ENCODE measurements at places on chromosomes 2 and 18.

DNA sequence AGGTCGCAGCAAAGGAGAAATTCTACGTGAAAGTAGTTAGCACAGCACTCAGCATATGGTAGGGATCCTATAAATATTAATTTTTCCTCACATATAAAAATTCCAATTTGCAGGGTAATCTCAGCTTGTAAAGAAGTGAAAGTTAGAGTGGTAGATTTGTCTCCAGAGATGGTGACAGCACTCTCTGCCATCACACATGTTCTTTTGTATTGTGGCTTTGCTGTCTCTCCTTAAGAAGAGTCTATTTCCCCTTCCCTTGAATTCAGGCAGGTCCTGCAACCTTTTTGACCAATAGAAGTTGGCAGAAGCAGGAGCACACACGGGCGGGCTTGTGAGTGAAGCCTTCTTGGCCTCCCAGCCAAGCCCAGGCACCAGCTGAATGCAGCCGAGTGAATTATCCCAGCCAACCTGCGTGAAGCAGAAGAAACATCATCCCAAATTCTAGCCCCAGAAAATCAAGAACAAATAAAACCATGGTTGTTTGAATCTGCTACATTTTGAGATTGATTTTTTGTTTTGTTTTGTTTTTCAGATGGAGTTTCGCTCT is 107.8 kb upstream of the COPS8 start:
- no peak for DNase-seq

DNA sequence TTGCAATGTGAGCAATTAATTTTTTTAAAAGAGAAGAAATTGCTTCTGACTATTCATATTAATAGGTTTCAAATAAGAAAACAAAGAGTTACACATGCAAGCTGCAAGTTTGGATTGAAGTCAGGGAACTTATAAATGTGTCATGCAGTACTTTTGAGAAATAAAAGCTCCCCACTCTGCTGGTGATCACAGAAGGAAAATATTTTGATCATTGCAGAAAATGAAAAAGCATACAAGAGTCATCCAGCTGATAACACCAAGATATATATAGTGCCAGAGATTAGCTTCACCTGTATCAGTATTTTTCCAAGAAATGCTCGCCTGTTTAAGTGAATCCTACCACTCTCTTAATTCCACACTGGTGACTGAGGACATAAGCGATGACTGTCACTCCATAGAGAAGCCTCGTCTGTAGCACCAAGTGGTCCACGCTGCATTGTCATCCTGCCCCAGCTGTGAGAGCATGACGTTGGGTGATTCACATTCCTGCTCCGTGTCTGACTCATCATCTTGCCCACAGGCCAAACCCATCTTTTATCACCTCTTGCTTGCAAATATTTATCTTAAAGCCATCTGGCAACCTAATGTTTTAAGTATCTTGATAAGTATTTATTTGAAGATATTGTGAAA is 178.0 kb downstream of the ASXL3 start:
- DNase-seq = no peak

DNA sequence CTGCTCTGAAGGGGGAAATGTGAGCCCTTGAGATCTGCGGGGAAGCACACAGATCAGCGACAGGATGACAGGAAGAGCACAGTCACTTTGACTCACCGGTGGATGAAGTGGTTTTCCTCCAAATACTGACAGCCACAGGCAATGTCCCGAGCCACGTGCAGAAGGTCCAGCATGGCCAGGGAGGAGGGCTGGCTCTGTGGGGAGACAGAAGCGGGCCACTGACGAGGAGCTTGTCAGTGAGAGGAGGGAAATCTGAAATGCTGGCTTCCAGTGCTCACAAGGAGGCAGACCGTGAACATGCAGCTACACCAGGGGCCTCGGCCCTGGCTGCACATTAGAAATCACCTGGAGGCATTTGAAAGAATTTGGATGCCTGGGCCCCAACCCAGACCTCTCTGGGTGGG is 98.7 kb downstream of the CLIP4 start:
- DNase-seq = no peak

DNA sequence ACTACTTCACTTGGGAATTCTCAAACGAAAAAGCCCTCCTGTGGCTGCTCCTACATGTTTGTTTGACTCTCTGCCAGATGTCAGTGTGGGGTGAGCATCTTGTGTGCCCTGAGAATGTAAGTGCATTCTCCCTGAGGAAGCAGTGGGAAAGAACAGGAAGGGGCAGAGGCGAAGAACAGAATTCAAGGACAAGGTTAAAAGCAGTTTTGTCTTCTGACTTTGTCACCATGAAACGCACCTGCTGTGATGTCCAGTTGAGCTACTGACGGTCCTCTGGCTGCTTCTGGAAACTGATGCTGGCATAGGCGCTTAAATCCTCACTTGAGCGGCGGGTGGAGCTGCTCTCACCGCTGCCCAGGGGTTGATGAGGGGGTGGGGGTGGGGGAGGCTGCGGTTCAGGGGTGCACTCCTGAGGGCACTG is 4.9 kb downstream of the IRS1 start:
- no peak for DNase-seq

GRCh38 chr2:172311921-172312345 is 115.5 kb upstream of the ITGA6 start:
- no peak for DNase-seq

DNA sequence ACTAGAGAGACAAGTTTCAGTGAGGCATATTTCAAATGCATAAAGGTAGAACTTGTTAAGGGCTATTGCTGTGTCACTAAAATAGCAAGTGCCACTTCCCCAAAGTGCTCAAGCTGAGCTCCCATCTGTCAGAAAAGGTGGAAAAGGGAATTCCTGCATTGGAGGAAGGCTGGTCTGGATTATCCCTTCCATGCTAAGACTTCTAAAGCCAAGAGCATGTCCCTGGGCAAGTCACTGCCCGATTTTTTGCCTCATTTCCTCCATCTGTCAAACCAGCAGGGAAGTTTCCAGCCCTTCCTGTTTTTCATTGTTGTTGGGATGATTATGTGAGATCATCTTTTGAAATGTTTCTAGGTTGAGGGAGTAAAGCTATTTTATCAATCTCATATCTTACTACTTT is 175.5 kb downstream of the SETBP1 start:
- DNase-seq = no peak

DNA sequence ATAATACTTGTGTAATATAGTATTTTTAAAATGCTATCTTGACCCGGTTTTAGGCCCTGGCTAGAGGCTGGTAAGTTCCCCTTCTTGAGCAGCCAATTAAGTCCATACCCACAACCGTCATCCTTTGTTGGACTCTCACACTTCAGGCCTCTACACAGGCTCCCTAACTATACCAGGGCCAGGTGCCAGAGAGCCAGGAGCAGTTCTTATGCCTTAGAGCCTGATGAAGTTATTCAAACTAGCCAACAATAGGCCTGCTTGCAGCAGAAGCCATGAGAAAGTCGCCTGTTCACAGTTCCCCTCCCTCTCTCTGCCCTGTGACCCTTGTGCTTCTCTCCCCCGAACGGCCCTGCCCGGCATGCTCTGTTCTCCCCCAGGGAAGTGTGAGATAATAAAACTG is 454.2 kb upstream of the KLHL29 start:
- DNase-seq = no peak

GRCh38 chr2:48235076-48235475 is 294.9 kb upstream of the STON1 start:
- DNase-seq = no peak

GRCh38 chr2:232438951-232439757 is 16.8 kb upstream of the ALPI start:
- DNase-seq = peak; percentile 17

DNA sequence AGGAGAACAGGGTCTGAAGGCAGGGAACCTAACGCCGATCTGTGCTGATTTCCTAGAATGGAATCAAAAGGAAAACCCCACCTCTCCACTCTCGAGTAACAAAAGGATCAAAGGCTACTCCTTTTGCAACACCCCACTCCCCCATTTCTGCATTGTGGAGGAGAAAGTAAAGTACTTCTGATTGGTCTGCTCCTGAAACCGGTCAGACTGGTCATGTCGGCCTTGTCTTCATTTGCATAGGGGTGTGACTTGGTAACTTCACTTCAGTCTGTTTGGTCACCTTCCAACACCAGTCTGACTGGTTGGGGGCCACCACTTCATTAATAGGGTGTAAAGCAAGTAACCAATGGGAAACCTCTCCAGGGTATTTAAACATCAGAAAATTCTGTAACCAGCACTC is 771.9 kb downstream of the ERBB4 start:
- DNase-seq = no peak

DNA sequence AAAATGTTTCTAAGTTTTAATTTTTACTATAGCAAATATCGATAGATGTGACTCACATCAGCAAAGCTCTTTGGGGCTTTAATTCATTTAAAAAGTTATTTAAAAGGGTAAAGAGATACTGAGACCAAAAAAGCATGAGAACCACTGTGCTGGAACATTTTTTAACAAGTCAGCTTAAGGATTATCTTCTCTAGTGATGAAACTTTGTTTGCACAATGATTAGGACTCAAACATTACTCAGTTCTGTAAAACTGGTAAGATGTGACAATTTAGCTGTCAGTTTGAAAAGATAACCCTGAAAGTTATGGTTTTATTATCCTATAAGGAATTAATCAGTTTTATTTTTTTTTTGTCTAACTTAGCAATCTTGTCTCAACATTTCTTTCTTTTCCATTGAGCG is 301.4 kb downstream of the TSN start:
- no peak for DNase-seq

DNA sequence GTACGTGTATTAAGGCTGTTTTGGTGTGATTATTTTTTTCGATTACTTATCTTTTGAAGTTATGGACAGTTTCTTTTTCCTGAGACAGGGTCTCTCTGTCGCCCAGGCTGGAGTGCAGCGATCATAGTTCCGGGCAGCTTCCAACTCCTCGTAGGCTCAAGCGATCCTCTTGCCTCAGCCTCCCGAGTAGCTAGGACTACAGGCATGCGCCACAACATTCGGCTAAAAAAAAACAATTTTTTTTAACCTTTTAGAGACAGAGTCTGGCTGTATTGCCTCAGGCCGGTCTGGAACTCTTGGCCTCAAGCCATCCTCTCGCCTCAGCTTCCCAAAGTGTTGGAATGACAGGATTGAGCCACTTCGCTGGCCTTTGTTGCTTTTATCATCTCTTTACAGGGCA is 945 bp downstream of the HAT1 start:
- no peak for DNase-seq

DNA sequence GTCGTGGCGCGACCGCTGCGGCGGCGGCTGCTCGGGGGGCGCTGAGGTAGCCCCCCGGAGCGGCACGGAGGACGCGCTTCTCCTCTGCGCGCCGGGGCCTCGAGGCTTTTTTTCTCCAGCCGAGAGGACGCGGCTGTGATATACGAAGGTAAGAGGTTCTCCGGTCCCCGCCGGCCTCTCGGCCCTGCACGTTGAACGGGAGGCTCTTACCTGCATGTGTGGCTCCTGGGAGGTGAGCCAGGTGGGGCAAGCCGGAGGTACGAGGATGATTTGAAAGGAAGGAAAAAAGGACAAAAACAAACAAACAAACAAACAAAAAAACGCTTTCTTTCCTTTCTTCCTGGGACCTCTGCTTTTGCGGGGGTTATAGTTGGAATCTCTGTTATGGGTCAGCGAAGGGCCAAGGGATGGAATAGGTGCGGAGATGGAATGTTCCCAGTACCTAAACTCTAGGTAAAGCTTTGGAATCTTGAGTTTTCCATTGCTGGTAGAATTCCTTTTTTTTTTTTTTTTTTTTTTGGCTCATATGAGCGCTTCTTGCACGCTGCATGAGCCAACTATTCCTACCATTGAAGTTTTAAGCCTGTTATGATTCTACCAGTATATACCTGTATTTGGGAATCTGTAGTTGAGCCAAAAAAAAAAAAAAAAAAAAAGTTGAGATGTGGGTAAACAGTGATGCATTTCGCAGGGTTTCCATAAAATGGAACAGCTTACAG is 674 bp downstream of the PTPN4 start:
- no peak for DNase-seq

DNA sequence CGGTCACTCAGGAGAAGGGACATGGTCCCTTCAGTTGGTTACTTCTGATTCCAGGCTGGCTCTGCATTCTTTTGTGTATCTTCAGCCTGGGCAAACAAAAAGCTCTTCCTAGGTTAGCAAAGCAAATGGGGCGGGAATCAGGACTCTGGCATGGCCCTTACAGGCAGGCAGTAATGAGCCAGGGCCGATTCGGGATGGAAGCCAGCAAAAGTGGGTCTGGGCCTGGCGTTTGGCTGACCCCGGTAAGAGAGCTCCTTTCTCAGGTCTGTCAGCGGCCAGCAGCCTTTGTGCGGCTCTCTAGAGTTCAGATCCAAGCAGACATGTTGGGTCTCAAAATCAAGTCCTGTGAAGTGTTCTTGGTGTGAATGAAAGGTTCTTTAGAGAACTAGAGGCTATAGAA is 81.5 kb upstream of the EML6 start:
- DNase-seq = no peak

DNA sequence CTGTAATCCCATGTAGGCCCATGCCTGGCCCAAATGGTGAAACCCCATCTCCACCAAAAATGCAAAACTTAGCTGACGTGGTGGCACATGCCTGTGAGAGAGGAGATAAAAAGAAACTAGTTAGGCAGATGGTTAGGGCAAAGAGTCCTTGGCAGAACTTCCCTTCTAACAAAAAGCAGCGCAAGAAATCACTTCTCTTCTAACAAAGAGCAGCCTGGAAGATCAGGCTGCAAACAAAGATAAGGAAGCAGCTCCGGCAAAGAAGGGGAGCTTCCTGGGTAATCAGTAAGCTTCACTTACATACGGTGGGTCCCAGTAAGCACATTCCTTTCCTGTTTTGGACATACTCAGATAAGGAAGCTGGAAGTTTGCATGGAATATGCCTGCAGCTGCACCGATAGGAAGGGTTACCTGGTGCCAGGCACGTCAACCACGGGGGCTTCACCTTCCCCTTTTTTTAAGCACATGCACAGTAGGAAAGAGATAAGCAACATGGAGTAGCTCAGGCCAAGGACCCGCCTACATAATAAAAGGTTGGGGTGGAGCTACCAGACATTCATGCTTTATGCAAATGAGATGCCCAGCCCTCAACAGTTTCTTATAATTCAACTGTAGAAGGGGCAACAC is 61.0 kb upstream of the SLC25A52 start:
- DNase-seq = peak; percentile 63

GRCh38 chr18:811892-812375 is at the start of gene YES1:
TSS of gene YES1 (minus strand) at chr18:812242. CDS start at chr18:756827, 55,415 bp downstream.
- DNase-seq = no peak

GRCh38 chr2:108026092-108026794 is 39.9 kb downstream of the SLC5A7 start:
- no peak for DNase-seq

GRCh38 chr2:217451666-217452065 is 551.1 kb downstream of the TNS1 start:
- no peak for DNase-seq

DNA sequence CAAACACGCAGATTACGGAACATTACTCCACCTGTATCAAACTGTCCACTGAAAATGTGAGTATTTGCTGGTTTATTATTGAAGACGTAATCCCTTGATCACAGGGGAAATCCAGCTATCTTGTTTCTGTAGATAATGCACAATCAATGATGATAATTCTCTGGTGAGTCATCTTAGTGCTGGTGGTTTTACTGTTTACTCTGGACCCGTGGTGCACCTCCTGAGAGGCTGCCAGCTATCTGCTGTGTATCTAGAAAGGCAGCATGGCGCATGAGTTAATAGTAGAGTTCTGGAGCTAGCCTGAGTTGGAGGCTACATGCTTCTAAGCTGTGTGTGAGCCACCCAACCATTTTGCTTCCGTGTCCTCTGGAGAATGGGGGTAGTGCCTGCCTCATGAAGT is 6.5 kb downstream of the NCAPH start:
- no peak for DNase-seq

Measured in K562 (cell line).